ENCODE measurements at places on chromosomes 7 and 10.

GRCh38 chr10:112491144-112491543 is 44.1 kb downstream of the VTI1A start:
- no peak for DNase-seq

DNA sequence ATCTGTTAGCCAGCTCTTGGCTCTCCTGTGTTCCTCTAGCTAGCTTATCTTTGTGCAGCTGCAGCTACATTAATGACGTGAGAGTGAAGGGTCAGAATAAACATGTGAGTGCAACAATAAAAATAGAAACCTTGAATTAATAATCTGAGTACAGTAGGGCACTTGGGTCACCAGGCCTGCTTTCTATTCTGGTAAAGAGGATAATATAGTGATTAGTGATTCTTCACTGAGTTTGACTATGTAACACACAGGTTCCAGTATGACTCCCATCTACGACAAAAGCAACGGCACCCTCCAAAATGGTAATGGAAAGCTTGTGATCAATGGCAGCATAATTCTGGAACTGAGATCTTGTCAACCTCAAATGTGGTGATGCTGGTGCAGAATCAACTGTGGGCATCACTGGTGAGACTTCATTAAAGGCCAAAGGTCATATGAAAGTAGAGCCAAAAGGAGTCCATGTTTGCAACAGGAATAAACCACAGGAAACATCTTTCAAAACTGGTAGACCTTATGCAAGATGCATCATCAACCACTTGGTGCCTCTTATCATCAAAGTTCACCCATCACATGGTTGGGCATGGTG is 77.6 kb downstream of the NRBF2 start:
- no peak for DNase-seq

DNA sequence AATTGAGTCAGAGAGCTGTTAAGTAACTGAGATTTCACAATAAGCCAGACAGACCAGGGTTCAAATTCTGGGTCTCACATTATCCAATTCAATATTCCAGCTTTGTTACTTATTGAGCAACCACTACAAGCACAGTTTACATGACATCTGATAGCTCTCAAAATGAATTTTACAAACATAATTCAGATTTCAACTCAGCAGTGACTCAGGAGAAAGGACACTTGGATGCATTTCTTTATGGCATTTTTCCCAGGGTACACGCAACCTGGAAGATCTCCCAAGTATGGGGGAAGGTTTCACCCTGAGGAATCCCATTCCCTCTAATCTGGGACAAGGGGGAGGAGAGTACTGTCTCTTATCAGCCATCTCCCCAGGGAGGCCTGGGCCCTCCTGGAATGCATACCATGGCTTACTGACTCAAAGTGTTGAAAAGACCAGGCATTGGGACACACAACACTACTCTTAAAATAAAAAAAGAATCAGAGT is 102.4 kb downstream of the CFTR start:
- no peak for DNase-seq

GRCh38 chr7:95772298-95772770 is at the start of gene DYNC1I1:
Gene DYNC1I1, plus strand, starts transcription at chr7:95772554. Its CDS starts 32,176 bp downstream, at chr7:95804730.
- peak; percentile 74 for DNase-seq

DNA sequence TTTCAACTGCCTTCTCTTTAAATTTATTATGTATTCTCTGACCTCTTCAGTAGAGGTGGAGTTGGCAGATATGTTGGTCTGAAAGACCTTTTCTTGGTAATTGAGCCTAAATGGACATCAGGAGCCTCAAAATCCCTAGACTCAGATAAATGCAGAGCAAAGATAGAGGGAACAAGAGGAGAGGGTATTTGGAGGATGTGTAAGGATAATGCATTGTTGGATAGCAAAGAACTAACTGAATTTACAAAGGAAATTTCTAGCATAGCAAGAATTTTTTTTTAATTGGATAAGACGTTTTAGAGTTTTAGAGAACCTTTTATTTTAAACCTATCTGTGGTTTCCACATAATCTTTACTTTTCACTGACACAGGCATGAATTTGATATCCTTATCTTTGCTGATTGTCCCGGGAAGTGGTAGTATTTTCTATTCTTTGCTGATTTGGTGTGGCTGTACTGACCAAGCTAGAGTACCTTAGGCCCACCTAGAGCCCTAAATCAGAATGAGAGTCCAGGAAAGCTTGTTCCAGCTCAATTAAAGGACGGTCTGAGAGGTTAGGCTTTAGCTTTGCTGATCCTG is 91.3 kb downstream of the NRF1 start:
- no peak for DNase-seq

DNA sequence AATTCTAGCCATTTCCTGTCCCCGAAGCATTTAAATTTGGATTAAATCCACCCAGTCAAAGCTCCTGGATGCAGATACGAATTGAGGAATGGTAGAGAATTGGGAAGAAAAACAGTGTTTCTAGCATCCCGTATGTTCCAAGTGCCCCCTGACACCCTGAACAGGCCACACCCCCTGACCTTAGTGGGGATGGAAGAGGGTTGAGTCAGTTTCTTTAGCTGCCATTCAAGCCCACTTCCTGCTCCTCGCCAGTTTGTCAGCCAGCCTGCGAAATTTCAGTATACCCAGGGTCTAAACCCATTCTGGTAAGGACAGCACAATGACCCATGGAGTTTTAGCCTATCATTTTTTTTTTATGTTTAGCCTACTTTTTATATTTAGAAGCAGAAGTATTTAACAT is 101.1 kb downstream of the PKD1L1 start:
- DNase-seq = no peak

DNA sequence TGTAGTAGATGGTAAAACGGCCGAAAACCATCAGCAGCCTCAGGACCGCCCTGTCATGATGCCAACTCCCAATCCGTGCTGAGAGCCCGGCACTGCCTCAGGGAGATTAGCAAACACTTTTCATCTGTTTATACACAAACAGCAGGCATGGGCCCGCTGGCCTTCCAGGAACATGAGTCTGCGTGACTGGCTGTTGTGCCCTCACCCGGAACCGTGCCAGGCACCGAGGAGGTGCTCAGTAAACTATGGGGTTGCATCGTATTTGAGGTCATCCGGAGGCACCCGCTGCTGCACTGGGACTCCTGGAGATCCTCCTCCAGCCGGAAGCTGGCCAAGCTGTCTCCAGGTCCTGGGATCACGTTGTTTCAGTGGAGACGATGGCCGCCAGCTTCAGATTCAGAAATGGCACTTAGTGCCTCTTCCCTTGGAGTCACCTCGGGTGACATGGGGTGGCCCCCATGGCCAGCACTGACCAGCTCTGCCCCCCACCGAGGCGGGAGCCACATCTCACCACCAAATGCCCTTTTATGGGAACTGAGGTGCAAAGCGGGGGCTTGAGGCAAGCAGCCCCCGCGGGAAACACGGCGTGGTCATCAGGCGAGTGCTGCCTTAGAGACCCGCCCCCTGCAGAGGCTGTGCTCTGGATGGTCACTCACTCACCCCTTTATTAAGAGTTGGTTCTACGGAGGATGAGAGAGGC is 585.9 kb downstream of the PTPRN2 start:
- no peak for DNase-seq

GRCh38 chr10:114412907-114413797 is 8.8 kb upstream of the AFAP1L2 start:
- DNase-seq = no peak

- DNase-seq = no peak
These were observed 91.5 kb downstream of the NRP1 start for GRCh38 chr10:33242931-33243330.

DNA sequence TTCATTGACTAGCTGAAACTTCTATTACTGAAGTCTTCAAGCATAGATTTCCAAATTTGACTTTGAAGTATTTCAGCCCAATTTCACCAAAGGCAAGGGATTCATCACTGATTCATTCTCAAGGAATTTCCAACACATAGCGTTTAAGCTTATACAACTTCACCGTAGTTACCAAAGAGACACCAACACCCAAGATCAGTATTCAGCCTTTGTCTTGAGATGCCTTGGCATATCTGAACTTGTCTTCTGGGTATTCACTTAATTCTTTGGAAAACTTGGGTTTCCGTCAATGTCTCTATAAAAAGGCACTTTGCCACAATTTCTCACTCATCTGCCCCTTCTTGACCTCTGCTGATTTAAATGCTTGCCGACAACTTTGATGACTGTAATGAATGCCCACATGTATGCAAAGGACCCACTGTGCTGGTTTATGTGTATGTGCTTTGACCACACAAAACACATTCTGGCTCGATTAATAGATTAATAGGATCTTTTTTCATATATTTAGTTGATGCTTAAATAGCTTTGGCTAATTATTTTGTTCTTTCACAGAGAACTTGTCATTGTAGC is 49.6 kb downstream of the TES start:
- DNase-seq = no peak

DNA sequence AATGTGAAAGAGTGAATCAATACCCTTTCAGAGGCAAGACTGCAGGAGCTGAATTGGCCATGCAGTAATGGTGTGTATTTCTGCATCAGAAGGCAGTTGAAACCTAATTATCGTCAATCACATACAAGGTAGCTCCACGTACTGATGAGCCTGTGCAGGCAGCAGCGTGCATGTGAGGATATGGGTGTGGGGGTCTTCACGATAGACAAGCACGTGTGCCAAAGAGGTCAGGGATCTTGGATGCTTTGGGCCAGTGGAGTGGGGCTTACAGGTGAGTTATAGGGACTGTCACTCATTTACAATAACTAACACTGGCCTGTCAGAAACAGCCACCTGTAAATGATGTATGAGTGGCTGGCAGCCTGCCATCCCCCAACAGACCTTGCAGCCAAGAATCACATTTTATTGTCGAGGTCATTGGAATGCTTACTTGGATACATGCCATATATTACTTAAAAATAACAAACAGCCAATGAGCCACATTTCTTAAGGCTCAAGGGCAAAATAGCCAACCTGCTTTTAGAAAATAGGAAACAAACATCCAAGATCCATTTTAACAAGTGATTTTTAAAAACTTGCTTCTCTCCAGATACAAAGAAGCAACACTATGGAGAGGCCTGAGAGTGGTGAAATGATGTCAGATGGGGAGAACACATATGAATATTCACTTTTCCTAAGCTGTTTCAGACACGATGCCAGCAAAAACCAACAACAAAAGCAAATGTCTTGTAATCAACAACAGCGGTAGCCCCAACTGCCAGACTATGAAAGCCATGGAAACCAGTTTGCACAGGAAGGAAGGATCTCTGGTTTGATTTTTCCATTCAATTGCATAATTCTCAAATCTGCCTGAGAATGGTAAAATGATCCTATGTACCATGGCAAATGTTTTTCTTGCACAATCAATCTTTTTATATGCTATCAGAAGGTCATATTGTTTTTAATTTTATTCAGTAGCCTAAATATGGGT is 210.7 kb downstream of the SKAP2 start:
- no peak for DNase-seq

GRCh38 chr7:29955799-29956486 is 33.7 kb downstream of the SCRN1 start:
- no peak for DNase-seq

- DNase-seq = no peak
These were observed 15.6 kb downstream of the ADAM8 start for GRCh38 chr10:133260895-133261725.

DNA sequence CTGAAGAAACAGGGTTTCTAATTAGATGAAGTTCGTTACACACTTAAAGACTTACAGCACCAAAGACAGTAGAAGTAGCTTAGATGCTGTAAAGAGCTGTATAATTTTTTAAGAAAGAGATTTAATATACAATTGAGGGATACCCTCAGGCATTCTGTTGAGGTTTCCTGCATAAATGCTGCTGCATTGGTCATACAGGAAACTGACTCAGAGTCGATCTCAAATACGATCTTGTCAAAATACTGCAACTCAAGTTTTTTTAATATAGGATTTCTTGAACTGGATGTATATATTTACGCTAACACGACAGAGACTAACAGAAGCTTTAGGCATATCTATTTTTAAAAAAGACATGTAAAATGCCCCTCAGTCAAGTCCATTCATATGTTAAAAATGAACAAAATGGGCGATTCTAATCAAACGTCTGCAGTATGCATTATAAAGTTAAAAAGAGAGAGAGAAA is 2.4 kb upstream of the ARID5B start:
- DNase-seq = no peak

GRCh38 chr7:9204571-9204970 is 771.2 kb downstream of the NXPH1 start:
- DNase-seq = no peak

DNA sequence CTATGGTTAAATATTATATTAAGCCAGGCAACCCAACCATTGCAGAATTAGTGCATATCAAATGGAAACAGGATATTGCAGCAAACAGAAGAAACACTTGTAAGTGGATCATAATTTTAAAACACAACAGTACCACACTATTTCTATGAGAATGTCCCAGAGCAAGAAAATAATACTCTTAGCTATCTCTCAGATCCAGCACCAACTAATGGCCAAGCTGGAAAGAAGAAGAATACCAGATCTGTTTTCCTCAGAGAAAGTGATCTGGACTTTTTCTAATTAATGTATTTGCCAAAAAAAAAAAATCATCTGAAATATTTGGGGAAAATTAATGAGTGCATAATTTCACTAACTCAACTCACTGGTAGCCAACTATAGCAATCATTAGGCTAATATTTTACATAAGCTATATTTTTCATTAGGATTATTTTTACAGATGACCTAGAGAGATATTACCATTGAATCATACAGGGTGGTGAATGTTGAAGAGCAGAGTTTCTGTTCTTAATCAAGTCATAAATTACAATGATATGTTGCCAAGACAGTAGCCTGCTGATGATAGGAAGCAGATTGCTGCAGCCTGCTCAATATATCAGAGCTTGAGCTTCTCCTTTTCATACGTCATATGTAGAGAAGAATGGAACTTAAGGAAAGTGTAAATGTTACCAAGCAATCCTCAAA is 995.4 kb upstream of the LRRN3 start:
- DNase-seq = no peak
